ENCODE measurements at places on chromosomes 7 and 10.
A peak's percentile ranks its signal among the peaks of the same experiment; 100 is the strongest.

- DNase-seq: peak; percentile 59
Measured at GRCh38 chr7:4713183-4713784, 31.2 kb downstream of the FOXK1 start.

DNA sequence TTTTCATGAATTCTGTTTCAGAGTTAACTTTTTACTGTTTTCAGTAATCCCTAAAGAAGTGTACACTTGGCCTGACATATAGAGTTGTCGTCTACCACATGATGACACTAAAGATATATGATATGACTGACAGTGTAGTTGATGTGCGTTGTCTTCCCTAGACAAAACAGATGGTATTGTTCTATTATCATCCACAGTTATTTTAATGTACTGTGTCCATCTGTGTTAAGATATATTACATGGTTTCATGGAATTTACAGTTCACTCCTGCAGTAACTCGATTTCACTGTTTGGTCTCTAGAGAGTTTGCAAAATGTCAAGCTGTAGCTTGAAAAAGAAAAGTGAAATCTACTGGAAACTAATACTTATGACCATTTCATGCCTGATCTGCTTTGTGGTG lies 18.1 kb downstream of the FOXP2 start:
- DNase-seq: no peak

GRCh38 chr10:101617102-101617823 lies 29.1 kb downstream of the DPCD start:
- no peak for DNase-seq

DNA sequence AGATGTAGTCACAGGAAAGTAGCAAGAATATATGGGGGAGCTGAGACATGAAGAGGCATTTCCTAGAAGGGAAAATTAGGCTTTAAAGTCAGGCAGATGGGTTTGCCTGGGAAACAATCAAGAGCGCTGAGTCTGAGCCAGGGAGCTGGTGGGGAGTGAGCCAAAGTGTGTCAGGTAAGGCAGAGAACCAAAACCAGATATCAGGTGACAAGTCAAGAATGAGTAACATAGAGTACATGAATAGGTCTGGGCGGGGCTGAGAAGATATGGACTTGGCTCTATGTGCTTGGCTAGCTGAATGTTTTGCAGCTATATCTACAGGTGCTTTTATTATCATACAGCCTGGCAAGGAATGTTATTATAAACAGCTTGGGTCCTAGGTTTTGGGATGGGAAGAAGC lies 49.3 kb downstream of the GPR141 start:
- DNase-seq: no peak

- no peak for DNase-seq
Measured at GRCh38 chr7:156461881-156462665, 178.5 kb upstream of the RNF32 start.

DNA sequence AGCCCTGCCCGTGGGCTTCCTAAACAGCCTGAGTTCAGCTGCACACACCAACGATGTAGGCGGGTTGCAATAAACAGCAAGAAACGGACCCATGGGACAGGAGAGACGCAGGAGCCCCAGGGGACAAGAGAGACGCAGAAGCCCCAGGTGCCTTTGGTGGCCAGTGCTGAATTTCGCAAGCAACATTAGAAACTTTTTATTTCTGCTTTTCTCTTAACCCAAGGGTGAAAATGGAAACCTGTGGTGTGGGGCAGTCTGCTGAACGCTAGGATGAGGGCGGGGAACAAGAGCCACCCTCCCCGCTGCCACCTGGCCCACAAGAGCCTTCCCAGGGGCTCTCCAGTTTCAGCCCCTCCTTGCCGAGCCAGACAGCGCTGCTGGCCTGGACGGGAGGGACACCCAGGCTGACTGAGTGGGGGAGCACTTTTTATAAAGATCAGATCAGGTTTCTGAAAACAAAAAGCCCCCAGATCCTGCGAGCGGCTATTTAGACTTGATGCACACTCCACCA lies 20.0 kb upstream of the GPR146 start:
- DNase-seq: no peak

DNA sequence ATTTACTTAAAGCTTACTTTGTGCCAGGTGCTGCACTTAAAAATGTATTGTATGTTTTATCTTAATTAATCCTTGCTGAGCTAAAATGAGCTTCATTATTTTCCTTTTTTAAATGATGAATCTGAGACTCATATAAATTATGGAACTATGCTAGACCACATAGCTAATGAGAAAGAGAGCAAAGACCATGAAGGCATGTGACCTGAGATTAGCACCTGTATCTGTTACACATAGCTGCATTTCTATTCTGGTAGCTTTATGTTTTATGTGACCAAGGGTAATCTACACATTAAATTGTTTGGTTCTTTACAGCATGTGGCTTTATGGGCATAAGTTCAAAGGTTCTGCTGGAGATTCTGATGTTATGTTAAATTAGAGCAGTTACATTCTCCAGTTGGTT lies 839.1 kb upstream of the SORCS1 start:
- no peak for DNase-seq

GRCh38 chr7:86598721-86599120 lies 45.0 kb upstream of the GRM3 start:
- no peak for DNase-seq

- no peak for DNase-seq
Measured at GRCh38 chr10:100482834-100483185, 20.0 kb downstream of the WNT8B start.

GRCh38 chr10:61943674-61944378 lies 42.3 kb downstream of the ARID5B start:
- DNase-seq: peak; percentile 68

- peak; percentile 73 for DNase-seq
Measured at GRCh38 chr7:139118234-139118804, 8.8 kb upstream of the ZC3HAV1 start.

DNA sequence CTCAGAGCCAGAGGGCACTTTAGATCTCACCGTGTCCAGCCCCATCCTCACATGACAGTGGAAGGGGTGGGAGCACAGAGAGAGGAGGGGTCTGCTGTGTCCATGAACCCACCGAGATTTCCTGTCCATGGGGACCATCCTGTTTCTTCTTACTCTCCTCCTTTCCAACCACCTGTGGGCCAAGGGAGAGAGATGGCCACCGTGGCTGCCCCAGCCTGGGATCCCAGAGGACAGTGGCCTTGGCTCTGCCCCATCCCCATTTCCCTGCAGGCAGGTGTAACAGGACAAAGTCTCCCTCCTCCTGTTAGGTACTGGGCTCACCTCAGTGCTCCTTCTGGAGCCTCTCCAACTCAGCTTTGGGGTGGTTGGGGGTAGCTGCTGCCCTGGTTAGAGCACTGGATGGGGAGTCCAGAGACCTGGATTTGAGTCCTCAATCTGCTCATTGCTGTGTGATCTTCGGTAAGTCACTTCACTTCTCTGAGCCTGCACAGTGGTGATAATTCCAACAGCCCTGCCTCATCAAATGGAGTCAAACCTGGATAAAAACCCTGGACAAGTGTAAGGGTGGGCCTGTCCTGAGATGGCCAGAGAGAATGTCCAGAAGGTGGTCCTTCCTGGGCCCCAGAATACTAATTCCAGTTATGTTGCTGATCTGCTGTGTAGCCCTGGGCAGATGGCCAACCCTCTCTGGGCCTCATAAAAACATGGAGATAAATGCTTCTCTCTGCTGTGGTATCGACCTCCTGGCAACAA lies 17.8 kb upstream of the PCBD1 start:
- no peak for DNase-seq
